Hematopoietic multipotent progenitor cell treated with erythropoietin and hydrocortisone succinate and interleukin-3 and kit ligand, for 15 days (in vitro differentiated cells): ENCODE measurements at places on chromosomes 7 and 10.

GRCh38 chr10:75470901-75471300, 39.5 kb downstream of the LRMDA start:
- DNase-seq: no peak

DNA sequence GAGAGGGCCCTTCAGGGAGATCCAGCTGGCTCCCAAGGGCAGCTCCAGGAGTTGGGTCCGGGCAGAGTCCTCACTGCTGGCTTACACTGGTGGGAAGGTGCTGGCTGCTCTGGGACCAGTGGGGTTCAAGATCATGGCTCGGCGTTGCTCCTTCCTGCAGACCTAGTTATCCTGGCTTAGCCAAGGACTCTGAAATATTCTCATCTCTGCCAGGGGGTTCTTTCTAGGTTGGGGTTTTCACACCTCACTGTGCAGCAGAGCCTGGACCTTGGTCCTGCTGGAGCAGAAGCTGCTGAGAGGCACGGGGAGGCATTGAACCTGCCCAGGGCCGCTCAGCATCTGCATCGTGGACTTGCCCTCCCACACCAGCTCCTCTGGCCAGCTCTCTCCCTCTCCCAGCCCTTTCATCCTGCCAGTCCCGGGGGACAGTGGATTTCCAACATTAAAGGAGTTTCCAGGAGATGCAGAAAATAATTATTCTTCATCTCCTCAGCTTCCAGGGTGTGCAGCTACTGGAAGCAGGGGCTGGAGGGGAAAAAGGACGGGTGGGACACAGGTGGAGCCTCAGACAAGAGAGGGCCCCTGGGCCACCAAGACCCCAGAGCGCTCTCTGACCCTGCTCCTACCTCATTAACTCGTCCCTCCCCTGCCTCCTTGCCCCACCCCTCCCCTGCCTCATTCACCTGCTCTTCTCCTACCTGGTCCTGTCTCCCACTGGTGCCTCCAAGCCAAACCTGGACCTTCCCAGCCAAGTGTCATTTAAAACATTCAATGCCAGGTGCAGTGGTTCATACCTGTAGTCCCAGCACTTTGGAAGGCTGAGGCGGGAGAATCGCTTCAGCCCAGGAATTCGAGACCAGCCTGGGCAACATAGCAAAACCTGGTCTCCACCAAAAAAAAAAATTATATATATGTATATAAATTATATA, 42.5 kb downstream of the JAKMIP3 start:
- DNase-seq: no peak

GRCh38 chr7:30771880-30772425, 736 bp downstream of the MINDY4 start:
- peak; percentile 15 for DNase-seq

DNA sequence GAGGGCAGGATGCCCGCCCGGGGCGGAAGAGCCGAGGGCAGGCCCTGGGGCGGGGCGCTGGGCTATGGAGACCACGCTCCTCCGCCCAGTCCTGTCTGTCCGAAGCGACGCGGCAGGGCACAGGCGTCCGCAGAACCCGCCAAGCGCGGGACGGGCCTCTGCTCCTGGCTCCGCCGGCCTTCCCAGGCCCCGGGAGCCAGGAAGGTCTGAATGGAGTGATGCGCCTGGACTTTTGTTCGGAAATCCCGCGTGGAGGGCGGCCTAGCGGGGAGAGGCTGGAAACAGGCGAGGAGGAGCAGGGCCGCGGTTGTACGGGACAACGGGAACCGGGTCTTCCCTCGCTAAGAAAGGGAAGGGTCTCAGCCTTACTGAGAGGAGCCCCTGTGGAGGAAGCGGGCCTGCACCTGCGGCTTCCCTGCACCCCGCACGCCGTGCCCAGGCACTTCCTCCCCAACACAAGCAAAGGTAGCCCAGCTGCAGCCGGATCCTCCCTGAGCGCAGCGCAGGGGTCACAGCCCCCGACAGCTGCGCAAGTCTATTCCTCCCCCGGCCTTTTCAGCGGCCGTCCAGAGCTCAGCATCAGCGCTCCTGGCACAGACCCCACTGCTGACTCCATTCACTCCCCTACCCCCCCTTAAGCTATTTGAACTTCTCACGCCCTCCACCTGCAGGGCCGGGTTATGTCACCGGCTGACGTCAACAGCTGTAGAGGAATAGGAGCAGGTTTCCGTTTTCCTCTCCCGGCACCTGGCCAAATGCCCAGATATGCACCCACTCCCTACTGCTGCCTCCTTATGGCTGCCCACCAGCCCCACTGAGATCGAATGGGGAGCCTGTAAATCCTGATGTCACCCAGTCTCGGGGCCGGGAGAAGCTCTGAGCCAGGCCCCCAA, 143.2 kb upstream of the RET start:
- no peak for DNase-seq

- no peak for DNase-seq
Observed at GRCh38 chr7:73668886-73669230, 1.2 kb downstream of the VPS37D start.

GRCh38 chr7:69683002-69683401, 84.7 kb downstream of the AUTS2 start:
- no peak for DNase-seq

- no peak for DNase-seq
Observed at GRCh38 chr10:31584098-31584631, 265.1 kb downstream of the ZEB1 start.

DNA sequence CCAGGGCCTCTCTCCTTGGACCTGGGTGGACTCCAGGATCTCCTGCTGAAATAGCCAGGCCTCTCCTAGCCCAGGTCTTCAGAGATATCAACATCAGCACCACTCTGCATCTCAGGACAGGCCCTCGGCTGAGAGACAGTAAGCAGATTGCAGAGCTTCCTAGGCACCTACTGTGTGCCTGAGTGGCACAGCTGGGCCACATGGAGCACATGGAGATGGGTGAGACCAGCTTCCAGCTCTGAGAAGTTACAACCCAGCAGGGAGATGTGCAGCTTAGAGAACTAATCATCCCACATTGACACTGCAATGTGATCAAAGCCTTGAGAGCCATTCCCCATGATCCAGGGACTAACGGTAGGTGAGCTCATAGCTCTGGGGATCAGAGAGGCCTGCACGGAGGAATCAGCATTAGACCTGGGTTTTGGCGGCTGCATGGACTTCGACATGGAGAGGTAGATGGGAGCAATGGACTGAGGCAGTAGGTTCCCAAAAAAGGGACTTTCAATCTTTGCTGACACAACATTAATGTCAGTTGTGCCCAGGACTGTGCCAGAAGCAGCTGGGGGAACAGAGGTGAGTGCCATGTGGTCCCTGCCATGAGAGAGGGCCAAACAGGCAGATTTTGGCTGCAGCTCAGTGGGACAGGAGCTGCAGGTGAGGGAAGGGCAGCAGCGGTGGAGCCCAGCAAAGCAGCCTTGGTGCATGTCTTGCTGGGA, 76.0 kb upstream of the LEP start:
- DNase-seq: no peak

DNA sequence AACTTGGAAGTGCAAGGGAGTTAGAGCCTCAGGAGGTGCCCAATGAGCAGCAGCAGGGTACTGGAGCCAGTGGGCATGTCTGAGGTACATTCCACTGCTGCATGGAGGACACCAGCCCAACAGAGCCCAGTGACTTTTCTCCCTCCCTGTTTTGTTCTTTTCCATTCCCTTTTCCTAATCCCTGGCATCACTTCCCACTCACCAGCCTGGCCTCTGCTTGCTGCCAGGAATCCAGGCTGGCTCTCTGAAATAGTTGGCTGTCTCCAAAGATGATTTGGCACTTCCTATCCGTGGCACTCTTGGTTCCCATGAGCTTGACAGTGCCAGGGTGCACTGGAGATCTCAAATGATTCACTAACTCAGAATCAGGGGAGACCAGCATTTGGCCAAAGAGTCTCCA, 97.7 kb upstream of the ZPBP start:
- DNase-seq: no peak

GRCh38 chr7:69775231-69775771, 177.0 kb downstream of the AUTS2 start:
- DNase-seq: no peak

DNA sequence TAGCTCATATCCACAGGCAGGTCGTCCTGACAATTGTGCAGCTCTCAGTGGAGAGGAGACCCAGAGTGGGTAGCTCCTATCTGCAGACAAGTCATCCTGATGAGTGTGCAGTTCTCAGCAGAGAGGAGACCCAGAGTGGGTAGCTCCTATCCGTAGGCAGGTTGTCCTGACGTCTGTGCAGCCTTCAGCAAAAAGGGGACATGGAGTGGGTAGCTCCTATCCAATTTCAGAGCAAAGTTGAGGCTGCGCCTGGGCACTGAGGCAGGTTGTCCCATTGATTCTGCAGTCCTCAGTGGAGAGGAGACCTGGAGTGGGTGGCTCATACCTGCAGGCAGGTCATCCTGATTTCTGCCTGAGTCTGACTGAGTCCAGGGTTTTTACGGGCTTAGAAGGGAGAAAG, 111.8 kb downstream of the HPSE2 start:
- DNase-seq: no peak

DNA sequence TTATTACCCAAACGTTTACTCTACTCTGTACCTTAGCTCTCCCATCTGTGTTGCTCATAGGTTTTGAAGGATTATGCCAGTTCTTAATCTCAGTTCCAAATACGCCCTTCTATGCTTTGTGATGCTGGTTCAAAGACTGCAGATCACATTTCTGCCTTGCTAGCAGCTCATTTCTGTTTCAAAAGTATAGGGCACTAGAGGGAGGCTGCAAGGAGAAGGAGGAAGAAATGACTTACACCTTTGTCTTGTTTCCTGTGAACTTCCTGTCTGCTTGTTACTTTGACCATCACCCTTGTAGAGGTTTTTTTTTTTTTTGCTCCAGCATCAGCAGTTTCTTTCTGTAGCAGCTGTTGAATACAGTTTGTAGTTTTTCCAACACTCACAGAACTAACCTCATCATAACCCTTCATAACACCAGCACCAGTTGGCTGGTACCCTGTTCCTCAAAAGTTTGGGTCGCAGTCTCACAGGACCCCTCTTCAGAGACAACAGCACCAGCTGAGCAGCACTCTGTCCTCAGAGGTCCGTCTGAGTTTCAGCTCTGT, 16.5 kb downstream of the SLK start:
- DNase-seq: no peak

GRCh38 chr7:28408105-28408959, 4.0 kb upstream of the CREB5 start:
- DNase-seq: no peak

- DNase-seq: no peak
Observed at GRCh38 chr10:47354165-47354564, 6.0 kb downstream of the RBP3 start.

GRCh38 chr10:96212911-96213310, 58.5 kb downstream of the BLNK start:
- DNase-seq: no peak

GRCh38 chr10:30357075-30357801, 8.2 kb upstream of the MTPAP start:
- no peak for DNase-seq

DNA sequence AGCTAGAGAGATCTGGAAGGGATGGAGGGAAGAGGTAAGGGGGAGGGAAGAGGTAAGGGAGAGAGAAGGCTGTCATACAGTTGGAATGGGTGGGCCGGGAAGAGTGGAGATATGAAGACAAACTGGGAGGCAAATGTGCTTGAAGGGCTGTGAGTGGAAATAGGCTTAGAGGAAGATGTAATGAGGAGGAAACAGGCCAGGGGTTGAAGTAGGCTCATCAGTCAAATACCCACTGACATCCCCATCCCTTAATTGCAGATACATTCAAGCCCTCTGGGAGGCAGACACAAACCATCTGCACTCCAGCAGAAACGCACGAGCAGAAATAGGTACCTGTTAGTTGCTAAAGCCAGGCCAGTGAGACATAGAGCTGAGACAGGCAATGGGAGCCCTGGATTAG, 2.1 kb downstream of the SYNPO2L start:
- DNase-seq: peak; percentile 61

- peak; percentile 83 for DNase-seq
Observed at GRCh38 chr10:112687647-112688046, 240.6 kb downstream of the VTI1A start.

- no peak for DNase-seq
Observed at GRCh38 chr7:37013771-37014170, 289.5 kb upstream of the AOAH start.

- no peak for DNase-seq
Observed at GRCh38 chr7:75567948-75568595, 76.0 kb downstream of the SPDYE5 start.

DNA sequence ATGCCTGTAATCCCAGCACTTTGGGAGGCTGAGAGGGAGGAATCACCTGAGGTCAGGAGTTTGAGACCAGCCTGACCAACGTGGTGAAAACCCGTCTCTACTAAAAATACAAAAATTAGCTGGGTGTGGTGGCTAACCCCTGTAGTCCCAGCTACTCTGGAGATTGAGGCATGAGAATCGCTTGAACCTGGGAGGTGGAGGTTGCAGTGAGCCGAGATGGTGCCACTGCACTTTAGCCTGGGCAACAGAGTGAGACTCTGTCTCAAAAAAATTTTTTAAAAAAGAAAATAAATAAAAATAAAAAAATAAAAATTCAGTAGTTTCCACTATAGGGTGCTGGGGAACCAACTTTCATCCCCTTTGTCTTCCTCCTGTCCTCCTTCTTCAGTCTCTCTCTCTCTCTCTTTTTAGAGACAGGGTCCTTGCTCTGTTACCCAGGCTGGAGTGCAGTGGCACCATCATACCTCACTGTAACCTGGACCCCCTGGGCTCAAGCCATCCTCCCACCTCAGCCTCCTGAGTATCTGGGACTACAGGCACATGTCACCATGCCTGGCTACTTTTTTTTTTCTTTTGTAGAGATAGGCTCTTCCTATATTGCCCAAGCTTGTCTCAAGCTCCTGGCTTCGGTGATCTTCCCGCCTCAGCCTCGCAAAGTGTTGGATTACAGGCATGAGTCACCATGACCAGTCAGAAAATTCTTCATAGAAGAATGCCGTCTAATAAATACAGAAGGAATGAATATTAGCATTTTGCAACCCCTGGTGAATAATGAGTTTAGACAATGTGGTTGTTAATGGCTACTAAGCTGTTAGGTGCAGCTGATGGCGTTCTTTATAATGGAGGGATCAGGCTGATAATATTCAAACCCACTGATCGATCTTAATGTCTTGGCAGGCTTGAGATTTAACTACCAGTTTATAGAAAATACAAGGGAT, 20.6 kb downstream of the RBM20 start:
- no peak for DNase-seq

GRCh38 chr10:124197371-124198124, 104.2 kb upstream of the CHST15 start:
- DNase-seq: no peak

DNA sequence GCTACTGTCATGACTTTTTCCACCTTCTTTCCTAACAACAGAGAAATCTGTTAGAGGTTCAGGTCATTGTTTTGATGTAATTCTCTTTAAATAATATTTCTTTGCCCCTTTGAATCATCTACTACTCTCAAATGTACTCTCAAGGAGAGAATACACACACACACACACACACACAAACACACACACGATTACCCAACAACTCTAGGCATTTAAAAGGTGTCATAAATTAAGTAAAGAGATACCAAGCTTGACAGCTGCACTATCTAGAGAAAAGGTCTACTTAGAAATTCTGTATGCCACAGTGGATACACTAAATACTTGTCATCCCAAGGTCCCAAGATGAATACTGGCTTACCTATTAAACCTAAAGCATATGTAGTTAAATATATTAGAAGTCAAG, 4.8 kb downstream of the PANK1 start:
- DNase-seq: no peak

GRCh38 chr7:147298611-147299043, 1182.0 kb downstream of the CNTNAP2 start:
- DNase-seq: no peak
